ENCODE measurements at places on chromosomes 11 and 22. TPM values are rescaled to one million over a fixed set of nuclear protein-coding genes. Genes with fewer than 3 reads are reported as not detected.

SIK2 gene
- 16.3 TPM for total RNA-seq

OR8D4 gene
- total RNA-seq, result not detected

NAV2 gene
- 9.6 TPM for total RNA-seq

RAB38 gene
- total RNA-seq, result 10.1 TPM

TOP3B gene
- total RNA-seq, result 53.9 TPM

HYLS1 gene
- 8.9 TPM for total RNA-seq

RHOD gene
- total RNA-seq, result 6.6 TPM

SPDYC gene
- not detected for total RNA-seq

DNA sequence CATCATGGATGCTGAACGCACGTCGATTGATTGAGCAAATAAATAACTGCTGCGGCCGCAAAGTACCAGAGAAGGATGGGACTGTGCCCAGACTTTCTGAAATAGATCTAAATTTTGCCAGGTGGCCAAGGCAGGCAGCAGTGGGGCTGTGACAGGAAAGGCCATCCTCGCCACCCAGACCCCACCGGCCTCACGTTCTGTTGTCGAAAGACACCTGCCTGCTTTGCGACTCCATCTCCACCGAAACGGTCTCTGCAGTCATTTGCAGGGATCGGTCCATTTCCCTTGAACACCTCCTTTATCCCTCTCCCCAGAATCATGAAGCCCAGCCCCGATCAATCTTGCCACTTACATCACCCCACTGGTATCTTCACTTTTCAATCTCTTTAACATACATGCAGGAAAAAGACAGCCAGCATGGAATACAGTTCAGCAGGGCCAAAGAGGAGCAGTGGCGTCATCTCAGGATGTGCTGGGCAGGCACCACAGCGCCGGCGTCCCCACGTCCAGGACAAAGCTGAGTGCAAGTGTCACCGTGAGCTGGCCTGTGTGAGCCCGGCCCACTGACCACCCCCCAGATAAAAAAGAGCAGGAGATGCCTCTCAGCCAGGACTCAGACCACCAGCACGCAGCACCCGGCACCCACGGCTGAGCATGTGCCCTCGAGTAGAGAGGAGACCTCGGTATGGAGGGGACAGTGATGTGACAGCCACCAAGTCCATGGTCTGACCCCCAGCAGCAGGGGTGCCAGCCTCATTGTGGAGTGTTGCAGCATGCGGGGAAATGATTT, 610.3 kb downstream of the TBC1D22A start:
- no peak for DNase-seq

DNA sequence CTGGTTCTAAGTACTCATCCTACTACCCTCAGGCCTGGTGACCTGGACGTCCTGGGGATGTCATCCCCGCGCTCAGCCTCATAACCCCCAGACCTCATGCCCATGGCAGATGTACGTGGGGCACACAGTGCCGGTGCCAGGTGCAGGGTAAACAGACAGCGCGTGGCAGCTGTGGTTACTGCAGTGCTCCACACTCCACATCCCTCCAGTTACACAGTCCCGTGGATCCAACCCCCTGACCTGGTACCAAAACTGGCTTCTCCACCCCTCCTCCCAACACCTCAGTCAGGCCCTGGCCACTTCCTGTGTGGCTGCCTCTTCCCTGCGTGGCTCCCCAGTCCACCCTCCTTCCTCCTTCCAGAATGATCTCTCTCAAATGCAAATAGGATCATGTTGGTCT, 95.2 kb downstream of the DSCAML1 start:
- DNase-seq, result no peak

DNA sequence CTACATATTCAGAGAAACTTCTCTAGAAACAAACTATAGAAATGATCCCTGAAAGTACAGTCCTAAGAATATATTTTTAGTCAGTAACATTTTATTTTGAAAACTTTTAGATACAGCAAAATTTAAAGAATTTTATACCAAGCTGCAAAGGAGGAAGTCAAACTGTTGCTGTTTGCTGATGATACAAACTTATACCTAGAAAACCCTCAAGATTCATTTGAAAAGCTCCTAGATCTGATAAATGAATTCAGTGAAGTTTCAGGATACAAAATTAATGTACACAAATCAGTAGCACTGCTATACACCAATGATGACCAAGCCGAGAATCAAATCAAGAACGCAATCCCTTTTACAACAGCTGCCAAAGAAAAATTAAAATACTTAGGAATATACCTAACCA, 10.1 kb downstream of the ZBTB44 start:
- no peak for DNase-seq

- DNase-seq, result no peak
These were observed 227.4 kb downstream of the INSC start for GRCh38 chr11:15342163-15342562.

DNA sequence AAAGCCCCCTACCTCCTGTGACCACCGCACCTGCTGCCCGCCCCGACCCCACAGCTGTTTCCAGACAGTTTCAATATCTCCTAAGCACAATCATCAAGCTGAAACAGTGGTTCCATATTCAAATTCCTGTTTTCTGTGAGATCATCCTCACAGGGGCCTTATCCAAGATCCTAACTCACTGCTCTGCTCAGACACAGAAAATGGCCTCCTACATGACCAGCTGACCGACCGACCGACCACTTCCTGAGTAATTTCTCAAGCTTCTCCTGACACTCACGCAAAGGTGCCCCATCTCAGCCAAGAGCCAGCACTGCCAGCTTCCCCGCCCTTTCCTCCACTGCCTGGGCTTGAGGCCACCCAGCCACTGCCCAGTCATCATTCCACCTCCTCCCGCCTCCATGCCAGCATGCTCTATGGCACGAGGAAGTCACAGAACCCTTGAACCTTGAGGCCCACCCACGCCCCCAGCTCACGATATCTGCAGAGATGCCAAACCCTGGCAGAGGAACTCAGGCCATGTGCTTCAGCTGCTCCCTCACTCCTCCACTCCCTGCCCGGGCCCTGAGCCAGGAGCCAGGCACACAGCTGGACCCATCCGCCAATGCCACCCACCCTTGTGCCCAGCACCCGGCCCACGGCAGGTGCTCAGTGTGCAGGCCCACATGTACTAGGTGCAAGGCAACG, 14.0 kb downstream of the KIAA0930 start:
- DNase-seq, result no peak

GRCh38 chr22:30044369-30044768, 35.9 kb upstream of the HORMAD2 start:
- DNase-seq, result no peak

DNA sequence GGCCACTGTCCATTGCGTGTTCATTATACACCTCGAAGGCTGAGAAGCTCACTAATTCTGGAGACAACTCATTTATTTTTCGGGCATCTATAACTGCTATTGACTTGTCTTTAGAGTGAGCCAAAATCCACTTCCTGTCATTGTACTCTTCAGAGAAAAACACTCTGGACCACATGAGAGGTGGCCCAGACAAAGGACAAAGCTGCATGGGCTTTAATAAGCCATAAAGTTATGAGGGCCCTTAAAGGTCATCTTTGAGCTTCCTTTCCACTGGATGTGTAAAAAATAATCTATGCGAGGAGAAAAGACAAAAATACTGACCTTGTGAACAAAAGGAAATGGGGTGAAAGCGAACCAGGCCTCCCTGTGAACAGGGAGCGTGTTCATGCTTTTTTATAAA, 63.5 kb upstream of the ZC3H12C start:
- no peak for DNase-seq

DNA sequence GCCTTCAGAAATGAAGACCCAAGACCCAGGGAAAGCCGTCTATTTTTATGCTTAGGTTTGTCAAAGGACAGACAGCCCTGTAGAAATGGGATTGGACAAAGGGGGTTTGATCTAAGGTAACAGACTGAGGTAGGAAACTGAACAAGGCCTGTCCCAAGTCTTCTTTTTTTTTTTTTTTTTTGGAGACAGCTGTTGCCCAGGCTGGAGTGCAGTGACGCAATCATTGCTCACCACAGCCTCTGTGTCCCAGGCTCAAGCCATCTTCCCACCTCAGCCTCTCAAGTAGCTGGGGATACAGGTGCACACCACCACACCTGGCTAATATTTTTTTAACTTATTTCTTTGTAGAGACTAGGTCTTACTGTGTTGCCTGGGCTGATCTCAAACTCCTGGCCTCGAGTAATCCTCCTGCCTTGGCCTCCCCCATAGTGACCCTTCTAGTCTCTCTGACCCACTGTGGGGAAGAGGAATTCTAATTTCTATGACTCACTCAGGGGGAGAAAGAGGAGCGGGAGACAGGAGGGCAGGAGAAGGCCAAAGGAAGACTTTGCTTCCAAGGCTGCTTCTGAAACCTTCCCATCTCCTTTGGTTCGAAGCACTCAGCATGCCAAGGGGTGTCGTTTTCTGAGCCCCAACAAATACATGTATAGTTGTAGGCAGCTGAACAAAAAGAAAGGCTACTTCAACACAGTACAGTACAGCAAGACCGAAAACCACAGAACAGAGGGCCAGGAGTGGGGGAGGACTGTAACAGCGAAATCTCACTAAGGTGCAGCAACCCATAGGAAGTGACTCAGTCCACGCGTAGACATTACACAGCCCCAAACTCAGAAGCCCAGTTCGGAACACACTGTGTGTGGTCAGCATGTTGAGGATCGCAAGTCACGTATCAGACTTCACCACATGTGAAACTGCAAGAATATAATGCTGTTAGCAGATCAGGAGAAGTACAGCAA, 872 bp downstream of the TMA7B start:
- DNase-seq, result no peak

DNA sequence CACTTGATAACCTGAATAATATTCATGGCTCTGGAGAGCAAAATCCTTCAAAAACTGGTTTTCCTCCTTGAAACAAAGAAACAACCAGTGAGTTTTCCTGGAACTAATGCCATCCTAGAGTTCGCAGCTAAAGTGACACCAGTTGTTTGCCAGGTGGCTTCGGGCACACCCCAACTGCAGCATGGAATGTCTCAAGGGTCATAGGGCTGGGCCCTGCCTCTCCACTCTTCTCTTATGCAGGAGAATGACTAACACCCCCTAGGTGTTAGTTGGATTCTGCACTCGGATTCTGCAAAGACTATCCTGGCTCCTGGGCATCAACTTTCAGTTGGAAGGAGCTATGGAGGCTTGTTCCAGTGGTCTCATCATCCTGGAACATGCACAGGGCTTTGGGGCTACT, 98.8 kb downstream of the KIRREL3 start:
- DNase-seq, result no peak

GRCh38 chr11:94864506-94865045, 96.4 kb downstream of the AMOTL1 start:
- no peak for DNase-seq

DNA sequence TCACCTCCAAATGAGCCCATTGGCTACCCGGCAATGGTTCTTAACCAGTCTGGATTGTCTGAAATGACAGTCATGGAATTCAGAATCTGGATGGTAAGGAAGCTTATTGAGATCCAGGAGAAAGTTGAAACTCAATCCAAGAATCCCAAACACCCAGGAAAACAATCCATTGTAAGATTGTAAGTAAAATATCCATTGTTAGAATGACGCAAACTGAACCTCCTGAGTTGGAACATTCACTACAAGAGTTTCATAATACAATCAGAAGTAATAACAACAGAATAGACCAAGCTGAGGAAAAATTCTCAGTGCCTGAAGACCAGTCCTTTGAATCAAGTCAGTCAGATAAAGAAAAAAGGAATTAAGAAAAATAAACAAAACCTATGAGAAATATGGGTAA, 22.1 kb downstream of the OR8G5 start:
- no peak for DNase-seq

GRCh38 chr11:79637219-79637618, 196.4 kb upstream of the TENM4 start:
- no peak for DNase-seq

GRCh38 chr11:92061456-92062062, 163.1 kb upstream of the FAT3 start:
- no peak for DNase-seq
